ENCODE measurements at places on chromosomes 13 and 19.

- no peak for DNase-seq
Measured at GRCh38 chr19:33806434-33806881, 9.8 kb downstream of the KCTD15 start.

GRCh38 chr13:113118261-113119021 is 4.2 kb upstream of the F10 start:
- DNase-seq: no peak

DNA sequence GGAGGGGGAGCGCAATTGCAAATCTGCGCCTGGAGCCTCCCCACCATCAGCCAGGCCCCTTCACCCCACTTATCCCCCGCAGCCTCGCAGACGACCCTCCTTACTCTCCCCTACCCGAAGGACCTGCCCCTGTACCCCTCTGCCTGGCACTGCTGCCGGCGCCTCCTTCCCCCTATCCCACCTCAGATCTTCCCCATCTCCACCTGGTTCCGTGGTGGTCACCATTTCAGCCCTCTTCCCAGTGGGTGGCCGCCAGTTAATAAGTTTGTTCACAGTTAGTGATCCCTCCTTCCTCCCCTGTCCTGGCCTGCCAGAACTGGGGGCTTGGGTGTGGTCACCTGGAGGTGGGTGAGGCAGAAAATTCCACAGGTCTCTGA is 397 bp downstream of the SLC44A2 start:
- DNase-seq: no peak

GRCh38 chr13:44306371-44307192 is 67.0 kb upstream of the SERP2 start:
- no peak for DNase-seq

DNA sequence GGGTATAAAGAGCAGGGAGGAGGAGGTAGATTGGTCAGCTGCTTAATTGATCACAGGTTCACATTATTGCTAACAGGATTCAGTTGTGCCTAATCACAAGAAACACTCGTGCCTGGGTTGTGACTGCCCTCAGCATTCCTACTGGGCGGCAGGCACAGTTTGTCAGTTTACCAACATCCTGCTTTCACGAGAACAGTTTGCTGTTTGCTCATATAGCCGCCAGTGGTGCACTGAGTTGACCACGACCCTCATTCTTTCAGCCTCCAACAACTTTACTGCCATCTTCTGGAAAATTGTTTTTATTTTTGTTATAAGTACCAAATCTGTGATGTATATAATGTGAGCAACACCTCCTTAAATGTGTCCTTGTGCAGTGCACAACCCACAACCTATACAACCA is 16.2 kb upstream of the IFT88 start:
- no peak for DNase-seq

DNA sequence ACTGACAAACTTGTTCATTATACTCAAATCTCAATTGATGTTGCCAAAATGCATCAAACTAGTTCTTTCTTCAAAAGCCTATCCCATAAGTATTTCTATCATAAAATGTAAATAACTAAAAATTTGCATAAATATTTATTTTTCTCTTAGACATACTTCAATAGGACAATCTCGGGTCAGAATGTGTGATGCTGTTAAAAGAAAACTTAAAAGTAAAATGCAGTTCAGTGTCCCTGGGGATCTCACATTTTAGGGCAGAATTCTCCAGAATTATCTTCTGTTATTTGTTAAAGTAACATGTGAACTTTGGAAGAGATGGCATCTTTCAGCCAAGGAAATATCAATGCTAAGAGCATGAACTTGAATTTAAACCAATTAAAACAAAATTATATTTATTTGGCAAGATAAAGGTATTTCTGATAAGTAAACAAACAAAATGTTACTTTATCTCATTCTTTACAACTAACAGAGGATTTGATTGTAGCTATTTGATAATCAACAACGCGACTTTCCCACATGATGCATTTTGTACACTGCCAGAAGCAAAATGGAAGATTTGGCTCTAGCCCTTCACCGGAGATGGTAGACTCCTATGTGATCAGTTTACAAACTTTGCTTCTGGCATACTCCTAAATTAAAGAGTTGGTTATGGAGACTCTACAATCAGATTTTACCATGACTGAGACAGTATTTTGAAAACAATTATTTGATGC is 169.5 kb upstream of the EDNRB start:
- DNase-seq: no peak

DNA sequence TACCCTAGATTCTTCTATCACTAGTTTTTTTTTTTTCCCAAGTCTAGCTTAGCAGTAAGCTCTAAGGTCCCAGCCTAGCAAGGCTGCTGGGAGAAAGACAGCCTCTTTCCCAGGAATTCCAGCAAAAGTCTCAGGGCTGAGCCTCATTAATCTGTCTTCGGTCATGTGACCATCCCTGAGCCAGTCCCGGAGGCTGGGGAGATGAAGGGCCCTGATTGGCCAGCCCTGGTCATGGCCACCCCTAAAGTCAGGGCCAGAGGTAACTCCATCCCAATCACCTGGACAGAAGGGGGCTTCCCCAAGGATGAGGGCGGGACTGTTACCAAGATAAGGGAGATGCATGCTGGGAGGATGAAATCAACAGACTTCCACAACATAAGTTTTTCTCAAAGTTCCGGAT is 43.3 kb downstream of the CCNE1 start:
- no peak for DNase-seq

DNA sequence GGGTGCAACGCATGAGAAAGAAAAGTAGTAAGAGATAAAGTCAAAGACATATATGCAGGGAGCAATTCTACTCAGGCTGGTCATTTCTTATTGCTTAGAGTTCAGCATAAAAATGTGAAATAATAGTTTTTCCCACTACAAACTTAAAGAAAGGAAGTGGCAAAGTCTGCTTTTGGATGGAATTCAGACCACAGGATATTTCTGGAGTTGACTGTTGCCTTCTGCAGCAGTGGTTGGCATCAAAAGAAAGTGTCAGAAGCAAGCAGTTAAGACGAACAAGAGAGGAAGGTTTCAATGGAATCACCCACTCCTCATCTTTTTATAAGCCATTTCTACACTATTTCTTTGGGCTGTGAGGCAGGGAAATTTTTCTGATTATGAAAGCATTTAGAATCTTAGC is 36.2 kb upstream of the TRPC4 start:
- no peak for DNase-seq

DNA sequence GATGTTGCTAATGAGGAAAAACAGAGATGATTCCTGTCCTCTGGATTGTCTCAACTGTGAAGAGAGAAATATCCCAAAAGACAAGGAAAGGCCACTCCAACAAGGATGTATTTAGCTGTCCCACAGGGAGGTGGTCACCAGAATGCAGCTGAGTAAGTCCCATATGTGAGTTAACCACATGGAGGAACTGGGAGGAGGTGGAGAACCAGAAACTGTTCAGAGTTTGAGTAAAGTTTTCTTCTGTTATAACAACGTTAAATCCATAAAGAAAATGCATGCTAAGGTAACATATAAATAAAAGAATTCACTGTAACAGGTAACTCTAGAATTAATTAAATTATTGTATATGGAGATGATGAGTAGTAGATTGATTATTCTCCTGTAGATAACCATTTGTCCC is 5.3 kb downstream of the ZNF763 start:
- DNase-seq: no peak

DNA sequence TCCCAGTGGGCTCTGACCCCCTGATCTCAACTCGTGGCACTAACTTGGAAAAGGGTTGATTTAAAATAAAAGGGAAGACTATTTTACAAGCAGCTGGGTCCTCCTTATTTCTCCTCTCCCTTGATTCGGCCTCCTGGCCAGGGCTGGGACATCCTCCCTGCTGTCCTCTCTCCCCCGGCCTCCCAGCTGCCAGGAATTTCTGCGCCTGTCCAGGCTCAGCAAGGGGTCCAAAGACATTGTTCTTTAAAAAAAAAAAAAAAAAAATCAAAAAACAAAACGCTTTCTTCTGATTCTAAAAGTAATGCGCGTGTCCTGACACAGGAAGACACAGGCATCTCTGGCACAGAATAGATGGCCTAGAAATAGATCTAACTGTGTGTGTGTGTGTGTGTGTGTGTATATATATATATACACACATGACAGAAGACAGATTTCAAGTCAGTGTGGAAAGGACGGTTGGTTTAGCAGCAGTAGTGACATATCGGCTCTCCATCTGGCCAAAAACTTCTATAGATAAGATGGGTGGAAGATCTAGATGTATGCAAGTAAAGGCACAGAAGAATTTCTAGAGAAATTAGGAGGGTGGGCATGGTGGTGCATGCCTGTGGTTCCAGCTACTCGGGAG is 12.3 kb upstream of the LENG8 start:
- no peak for DNase-seq

DNA sequence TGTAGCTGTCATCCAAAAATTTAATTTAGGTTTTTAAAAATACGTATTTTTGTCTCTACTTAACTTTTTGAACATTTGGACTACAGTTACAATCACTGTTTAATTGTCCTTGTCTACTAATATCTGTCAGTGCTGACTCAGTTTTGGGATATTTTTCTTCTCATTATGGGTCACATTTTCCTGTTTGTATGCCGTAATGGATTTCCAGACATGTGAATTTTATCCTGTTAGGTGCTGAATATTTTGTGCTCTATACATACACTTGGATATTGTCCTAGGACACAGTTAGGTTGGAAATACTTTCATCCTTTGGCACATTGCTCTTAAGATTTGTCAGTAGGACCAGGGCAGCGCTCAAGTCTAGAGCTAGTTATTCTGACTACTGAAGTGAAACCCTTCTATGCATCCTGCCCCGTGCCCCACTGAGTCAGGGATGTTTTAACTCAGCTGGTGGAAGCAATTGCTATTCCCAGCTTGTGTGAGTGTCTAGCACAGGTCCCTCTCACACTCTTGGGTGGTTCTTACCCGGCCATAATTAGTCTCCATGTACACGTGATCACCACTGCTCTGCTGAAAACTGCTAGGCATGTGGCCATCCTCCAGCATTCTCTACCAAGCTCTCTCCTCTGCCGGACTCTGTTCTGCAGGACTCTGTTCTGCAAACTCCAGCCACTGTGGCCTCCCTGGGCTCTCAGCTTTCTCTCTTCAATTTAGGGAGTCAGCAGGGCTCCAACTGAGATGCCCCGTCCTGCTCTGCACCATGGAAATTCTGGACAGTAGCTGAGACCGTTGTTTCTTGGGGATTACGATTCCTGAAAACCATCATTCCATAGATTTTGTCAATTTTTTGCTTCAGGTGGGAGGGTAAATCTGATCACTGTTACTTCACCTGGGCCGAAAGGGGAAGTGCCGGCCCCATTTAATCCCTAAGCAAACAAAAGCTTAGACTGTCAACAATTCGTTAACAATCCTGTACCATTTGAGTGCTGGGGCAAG is 11.1 kb downstream of the PROZ start:
- no peak for DNase-seq

DNA sequence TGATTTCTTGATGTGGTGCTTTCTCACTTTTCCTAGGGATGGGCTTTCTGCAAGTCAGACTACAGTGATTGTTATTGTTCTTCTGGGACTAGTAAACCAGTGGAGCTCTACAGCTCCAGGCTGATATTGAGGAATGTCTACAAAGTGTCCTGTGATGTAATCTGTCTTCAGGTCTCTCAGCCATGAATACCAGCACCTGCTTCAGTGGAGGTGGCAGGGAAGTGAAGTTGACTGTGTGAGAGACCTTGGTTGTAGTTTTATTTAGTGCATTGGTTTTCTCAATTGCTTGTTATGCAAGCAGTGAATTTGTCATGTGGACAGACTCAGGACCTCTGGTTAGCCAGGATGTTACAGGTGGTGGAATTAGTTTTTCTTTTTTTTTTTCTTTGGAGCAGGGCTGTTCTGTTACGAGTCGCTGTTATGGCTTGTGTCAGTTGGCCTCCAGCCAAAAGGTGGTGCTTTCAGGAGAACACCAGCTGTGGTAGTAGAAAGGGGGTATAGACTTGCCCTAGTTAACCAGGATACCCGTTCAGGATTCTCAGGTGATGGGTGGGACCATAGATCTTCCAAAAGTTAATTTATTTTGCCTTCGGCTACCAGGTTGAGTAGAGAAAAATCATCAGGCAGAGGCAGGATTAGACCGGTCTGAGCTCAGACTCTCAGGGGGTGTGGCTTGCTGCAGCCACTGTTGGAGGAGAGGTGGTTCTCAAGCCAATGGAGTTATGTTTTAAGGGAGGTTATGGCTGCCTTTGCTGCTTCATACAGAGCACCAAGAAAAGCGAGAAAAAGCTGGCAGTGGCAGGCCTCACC is 11.9 kb upstream of the ZNF675 start:
- no peak for DNase-seq

- no peak for DNase-seq
Measured at GRCh38 chr13:40552895-40553294, 113.5 kb downstream of the FOXO1 start.

DNA sequence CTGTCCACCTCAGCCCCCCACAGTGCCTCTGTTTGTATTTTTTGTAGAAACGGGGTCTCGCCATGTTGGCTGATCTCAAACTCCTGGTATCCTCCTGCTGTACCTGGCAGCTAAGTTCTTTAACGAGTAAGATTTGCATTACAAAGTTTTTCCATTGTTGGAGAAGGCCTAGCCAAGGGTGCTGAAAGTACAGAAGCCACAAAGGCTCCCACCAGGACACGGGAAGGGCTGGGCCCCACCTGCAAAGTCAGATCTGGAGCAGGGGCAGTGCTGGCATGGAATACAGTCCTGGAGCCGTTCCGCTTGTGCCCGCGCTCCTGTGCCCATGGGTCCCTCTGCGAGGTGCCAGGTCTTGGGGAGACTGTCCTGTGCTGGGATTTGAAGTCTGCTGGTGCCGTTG is 12.1 kb downstream of the FZR1 start:
- DNase-seq: no peak

- DNase-seq: no peak
Measured at GRCh38 chr13:79724348-79725103, 243.6 kb downstream of the NDFIP2 start.

GRCh38 chr13:99542788-99543406 is 41.6 kb downstream of the TM9SF2 start:
- peak; percentile 70 for DNase-seq

- no peak for DNase-seq
Measured at GRCh38 chr19:33667141-33667650, 45.4 kb downstream of the CHST8 start.

DNA sequence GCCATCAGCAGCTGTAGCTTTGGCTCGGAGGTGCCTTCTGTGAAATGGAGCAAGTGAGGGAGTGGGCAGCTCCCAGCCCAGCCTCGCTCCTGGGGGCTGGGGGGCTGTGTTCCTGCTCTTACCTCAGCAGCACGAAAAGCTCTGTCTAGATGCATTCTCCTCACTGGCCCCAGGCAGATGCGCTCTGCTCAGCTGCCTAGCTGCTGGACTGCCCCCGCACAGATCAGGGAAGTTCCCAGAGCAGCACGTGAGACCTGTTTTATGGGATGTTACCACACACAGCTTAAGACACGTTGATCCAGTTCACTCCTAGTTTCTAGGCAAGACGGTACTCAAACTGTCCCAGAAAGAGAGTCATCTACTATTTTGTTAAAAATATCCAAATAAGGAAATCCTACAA is 13.6 kb downstream of the LCP1 start:
- peak; percentile 64 for DNase-seq

GRCh38 chr19:1274852-1275259 is 474 bp upstream of the FAM174C start:
- DNase-seq: no peak
